Myocyte (in vitro differentiated cells): ENCODE measurements at places on chromosomes 4 and X. TPM values are rescaled to one million over a fixed set of nuclear protein-coding genes. Genes with fewer than 3 reads are reported as not detected.

The CSAG1 gene
- total RNA-seq: not detected in 2 replicates

DNA sequence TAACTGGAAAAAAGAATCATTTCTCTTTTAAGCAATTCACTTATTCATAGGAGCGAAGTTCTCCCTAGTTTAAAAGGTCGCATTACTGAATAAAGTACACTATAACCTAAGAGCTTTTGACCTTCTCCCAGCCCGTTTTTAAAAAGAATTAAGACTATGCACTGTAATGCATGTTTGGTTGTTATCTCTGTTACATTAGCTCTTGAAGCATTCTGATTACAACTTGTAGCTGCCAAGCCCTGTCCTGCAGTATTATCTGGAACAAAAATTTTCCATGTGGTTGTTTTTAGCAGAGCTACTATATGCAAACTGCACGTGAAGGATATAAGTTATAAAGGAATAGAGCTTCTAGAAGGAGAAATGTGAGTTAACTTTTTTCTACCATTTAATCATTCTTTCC is 8.1 kb downstream of the GAB1 start:
- DNase-seq: no peak

DNA sequence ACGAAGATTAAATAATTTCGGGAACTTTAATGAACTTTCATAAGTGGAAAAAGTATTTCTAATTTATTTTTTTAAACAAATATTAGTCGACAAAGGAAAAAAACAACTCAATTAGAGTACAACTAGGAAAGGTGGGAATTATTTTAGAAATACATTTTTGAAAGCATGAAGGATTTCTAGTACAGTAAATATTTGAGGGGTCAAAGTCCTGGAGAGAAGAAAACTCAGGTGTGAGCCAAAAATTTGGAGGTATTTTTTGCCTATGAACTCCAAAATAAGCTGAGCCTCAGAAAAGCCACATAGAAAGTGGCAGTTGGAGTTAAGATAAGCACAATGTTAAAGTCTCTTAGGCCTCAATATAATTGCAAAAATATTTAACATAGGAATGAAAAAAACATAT is 2017.3 kb downstream of the C4orf33 start:
- no peak for DNase-seq

DNA sequence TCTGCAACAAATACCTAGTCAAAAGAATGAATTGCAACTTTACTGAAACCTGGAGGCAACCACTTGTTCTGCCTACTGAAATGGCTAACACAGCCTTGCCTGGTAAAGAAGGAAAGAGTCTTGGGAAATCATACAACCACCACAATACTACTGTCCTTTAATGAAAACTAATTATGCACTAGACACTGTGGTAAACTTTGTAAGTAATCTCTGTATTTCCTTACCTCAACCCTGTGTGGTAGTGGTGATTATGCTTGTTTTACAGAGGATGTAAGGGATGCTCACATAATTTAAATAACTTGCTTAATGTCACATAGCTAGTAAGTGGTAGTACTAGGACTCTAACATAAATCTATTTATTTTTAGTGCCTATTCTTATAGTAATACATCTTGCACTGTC is 44.7 kb downstream of the TMEM156 start:
- no peak for DNase-seq
